T-helper 22 cell (primary cell): ENCODE measurements at places on chromosomes 16 and 17.

GRCh38 chr17:49959183-49959935, 9.6 kb upstream of the DLX4 start:
- DNase-seq, result no peak

DNA sequence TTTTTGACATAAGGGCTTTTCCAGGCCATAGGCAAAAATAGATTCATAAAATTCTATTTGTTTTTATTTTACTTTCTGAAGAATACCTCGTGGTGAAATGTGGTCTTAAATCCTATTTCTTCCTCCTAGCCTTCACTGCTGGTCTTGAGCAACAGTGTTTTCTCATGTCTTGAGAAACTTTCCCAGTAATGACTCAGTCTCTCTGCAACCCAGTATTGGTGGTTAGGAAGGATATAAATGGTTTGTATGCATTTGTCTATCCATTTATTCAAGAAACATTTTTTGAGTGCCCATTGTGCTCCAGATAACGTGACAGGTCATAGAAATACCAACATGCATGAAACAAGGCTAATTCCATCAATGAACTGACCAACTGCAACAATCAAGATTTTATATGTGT, 213.9 kb downstream of the TMEM114 start:
- DNase-seq, result no peak

GRCh38 chr16:57507136-57508034, 21.1 kb upstream of the DOK4 start:
- no peak for DNase-seq

DNA sequence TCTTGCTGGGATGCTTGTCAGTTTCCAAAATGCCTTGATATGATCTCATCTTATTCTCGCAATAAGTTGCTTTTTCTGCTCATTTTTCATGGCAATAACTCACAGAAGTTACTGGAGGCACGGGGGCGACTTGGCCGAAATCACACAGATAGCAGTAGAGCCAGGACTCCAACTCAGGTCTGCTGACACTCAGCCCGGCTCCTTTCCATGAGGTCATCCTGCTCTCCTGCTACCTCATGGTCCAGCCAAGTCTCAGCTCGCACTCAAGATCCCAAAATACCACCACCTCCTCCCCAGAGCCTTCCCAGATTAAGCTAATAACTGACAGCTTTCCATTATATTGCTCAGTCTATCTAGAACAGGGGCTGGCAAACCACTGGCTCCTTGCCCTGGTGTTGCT, 269.5 kb downstream of the MAP2K4 start:
- no peak for DNase-seq

DNA sequence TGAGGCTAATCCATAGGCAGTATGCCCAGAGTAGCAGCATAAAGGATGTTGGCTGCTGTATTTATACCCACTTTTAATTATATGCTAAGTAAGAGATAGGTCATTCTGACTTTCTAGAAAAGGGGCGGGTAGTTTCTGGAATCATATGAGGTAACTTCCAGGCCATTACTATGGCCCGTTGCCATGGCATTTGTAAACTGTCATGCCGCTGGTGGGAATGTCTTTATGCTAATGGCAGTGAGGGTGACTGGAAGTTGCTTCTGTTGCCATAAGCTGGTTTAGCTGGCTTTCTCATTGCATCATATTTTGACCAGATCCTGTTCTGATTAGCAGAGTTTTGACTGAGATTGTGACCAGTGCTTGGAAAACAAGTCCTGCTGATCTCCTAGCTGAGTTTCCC, 929.6 kb upstream of the CDH8 start:
- no peak for DNase-seq
